Fibroblast of the conjunctiva (primary cell): ENCODE measurements at places on chromosomes 11 and 22.
A peak's percentile ranks its signal among the peaks of the same experiment; 100 is the strongest.

GRCh38 chr22:48121984-48122383 lies 1359.5 kb downstream of the TBC1D22A start:
- DNase-seq: no peak

DNA sequence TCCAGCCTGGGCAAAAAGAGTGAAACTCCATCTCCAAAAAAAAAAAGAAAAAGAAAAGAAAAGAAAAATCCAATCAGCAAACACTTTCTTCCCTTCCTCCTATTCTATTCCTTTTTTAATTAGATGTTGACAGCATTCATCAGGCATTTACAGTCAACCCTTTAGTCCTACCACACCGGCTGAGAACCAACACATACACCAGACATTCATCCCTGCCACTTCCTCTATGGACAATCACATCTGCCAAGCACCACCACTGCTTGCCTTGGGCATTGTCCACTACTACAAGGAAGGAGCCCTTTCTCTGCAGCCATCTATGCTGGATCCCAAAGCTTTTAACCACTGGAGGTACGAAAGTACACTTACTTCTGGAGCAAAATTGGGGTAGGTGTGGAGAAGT lies 9.4 kb upstream of the SLN start:
- no peak for DNase-seq

DNA sequence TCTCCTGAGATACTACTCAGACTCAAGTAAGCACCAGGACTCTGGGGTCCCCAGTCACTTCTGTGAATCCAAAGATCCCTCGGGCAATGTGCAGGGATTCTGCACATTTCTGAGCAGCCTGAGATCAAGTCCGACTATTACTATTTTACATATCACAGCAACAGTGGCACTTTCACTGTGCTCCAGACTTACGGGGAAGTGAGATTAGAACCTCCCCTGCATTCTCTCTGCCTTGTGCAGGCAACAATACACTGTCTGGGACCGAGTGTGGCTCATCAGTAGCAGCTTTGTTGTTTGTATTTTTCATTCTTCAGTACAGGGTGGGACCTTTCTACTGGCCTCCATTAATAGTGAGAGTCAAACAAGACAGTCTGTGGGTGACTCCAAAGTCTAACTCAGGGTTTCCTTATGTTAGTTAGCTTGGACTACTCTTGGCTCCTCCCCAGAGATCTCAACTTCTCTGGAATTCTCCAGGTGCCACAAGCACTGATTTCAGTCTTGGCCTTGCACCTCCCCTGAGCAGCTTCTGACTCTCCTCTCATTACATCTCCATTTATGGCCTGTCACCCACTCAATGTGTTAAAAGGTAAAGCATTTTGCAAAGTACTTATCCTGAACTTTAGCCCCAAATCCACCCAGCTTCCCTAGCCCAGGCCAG lies 76.2 kb upstream of the TOP3B start:
- no peak for DNase-seq

DNA sequence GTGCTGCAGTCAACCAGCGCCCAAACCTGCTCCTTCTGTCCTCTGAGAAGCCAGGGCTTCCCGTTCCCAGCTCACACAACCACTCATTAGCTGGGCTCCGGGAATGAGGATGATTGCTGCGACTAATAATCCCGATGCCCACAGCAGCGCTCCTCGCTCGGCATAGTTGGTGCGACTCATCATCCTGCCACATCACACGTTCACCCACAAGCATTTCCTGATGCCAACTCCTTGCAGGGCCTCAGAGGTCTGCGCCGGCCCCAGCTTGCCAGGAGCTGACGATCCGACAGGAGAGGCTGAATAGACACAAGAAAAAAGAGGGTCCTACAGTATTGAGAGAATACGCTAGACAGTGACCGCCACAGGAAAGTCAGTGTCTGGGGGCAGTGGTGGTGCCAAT lies 10.6 kb upstream of the CSNK1E start:
- DNase-seq: no peak

DNA sequence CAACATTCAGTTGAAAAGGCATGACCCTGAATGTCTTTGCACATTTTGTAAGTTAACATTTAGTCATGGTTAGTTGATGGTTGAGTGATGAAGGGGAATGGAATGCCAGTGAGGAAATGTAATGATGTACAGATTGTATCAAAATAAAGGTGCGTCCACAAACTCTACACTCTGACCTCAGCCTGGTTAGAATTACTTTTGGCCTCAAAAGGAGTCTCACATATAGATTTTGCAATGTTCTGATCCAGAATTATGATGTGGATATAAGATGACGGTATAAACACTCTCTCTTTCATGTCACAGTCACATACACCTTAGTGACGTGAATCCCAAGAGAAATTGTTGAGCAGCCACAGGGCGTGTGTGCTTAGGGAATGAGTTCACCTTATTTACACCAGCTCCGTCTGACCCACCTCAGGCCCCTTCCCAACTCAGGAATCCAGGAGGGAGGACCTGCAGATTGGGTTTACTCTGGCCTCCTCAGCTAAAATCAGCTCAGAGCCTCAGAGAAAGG lies 100.1 kb downstream of the RDX start:
- peak; percentile 78 for DNase-seq

- DNase-seq: peak; percentile 82
Observed at GRCh38 chr22:39003165-39003638, 10.9 kb upstream of the APOBEC3C start.

DNA sequence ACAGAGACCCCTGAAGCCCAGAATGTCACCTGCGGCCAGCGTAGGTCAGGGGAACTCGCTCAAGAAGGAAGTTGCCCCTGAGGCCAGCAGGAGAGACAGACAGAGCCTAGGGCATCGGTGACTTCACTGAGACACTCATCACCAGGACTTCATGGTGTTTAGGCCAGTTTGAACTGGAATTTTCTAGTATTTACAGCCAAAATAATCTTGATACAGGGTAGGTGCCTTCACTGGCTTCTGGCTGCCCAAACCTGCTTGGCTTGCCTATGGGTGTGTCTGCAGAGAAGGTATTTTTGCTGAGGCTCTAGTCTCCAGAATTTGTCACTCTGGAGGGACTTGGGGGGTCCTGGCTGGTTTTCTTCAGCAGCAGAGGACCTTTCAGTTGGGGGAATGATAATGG lies 86.6 kb downstream of the FBXO7 start:
- DNase-seq: no peak

GRCh38 chr11:113632981-113633380 lies 73.1 kb downstream of the TMPRSS5 start:
- DNase-seq: no peak

DNA sequence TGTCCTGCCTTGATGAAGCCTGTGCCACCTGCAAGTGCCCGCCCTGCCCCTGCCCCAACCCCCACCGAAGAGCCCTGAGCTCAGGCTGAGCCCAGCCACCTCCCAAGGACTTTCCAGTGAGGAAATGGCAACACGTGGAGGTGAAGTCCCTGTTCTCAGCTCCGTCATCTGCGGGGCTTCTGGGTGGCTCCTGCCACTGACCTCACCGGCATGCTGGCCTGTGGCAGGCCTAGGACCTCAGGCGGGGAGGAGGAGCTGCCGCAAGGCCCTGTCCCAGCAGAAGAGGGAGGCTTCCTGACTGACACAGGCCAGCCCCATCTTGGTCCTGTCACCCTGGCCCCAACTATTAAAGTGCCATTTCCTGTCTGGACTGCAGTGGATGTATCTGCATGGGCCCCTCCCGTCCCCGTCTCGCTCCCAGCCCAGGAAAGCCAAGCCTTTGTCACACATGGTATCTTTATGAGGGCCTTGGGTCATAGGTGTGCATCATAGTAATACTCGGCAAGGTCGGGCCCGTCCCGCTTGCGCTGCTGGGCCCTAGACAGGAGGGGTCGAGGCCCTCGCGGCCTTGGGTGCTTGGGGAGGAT lies 882 bp downstream of the FREY1 start:
- no peak for DNase-seq

DNA sequence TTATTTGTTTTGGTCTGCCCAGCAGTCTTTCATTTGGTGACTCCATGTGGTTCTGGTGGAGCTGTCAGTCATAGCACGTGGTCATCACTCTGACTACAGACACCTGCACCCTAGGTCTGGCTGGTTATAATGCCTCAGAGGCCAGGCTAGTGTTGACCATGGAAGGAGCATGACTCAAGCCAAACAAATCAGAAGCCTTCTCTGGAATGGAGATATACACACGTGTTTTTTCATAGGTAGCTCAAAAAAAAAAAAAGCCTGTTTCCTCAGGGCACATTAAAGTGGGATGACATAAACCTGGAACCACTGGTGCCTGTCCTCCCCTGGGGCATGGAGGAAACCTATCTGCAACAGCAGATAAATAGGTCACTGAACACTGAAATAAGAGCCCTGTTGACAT lies 8.1 kb upstream of the PLAAT3 start:
- DNase-seq: no peak

- DNase-seq: peak; percentile 64
Observed at GRCh38 chr11:12625438-12626071, 48.7 kb upstream of the TEAD1 start.

- DNase-seq: no peak
Observed at GRCh38 chr11:113549611-113550578, 74.7 kb upstream of the DRD2 start.

GRCh38 chr11:2139621-2140337 lies 590 bp upstream of the IGF2 start:
- no peak for DNase-seq

DNA sequence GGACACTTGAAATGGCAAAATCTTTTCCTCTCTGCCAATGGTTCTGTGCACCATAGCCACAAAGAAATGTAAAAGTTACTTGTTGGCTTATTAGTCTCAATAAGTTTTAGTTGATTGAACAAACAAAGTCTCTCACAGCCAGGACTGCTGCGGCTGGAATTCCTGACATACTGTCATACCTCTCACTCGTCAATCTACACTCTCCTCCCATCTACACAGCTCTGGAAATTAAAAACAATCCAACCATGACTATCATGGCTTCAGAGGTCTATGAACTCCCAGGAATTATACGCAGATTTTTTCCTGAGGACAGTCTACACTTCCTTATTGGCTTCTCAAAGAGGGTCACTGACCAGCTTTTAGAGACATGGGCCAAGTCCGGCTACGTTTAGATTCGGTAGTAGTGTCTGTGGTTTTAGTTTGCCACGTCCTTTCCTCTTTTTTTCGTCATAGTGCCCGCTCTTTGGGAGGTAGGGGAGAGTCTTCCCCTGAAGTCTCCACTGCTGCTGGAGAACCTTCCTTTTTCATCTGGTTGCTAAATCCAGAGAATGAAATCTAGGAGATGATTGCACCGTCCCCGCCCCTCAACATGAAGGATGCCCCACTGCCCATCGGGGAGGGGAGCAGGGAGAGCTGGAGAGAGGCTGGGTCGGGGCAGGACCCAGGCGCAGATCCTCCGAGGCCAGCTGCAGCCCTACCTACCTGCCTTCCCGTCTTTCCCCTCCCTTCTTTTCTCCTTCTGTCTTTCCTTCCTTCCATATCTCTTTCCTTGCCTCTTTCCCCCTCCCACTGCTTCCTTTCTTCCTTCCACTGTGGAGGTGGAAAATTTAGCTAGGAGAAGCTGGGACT lies 1.0 kb upstream of the PLEKHB1 start:
- DNase-seq: no peak

GRCh38 chr22:43776081-43776670 lies 35.9 kb downstream of the EFCAB6 start:
- no peak for DNase-seq

GRCh38 chr11:127902382-127902781 lies 685.0 kb downstream of the ETS1 start:
- DNase-seq: no peak

- no peak for DNase-seq
Observed at GRCh38 chr11:119121811-119122124, 388 bp downstream of the HINFP start.

GRCh38 chr22:47626428-47627390 lies 864.3 kb downstream of the TBC1D22A start:
- DNase-seq: no peak

GRCh38 chr11:111357150-111358037 lies 21.7 kb downstream of the POU2AF1 start:
- DNase-seq: no peak

GRCh38 chr11:106061249-106061784 lies 15.8 kb downstream of the KBTBD3 start:
- no peak for DNase-seq

GRCh38 chr11:94768602-94769541 lies 716 bp downstream of the AMOTL1 start:
- DNase-seq: no peak

- DNase-seq: no peak
Observed at GRCh38 chr11:13947379-13947778, 15.1 kb upstream of the SPON1 start.

- DNase-seq: peak; percentile 43
Observed at GRCh38 chr22:44360668-44361381, 48.1 kb upstream of the SHISAL1 start.
